ENCODE measurements at places on chromosomes 5 and 9.

- DNase-seq: no peak
Measured at GRCh38 chr9:99623780-99624364, 197.8 kb upstream of the NR4A3 start.

DNA sequence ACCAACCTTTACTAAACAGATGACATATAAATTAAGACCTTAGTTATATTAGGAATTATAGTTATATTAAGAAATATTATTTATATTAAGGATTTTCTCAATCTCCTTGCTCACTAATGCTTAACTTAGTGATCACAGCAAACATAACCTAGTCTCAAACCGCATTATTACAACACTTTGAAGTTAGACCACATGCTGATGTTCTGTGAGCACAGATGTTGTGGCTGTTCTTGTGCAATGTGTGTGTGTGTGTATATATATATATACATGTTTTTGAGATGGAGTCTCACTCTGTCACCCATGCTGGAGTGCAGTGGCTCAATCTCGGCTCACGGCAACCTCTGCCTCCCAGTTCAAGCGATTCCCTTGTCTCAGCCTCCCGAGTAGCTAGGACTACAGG, 20.5 kb downstream of the ELP1 start:
- DNase-seq: no peak

GRCh38 chr5:11261241-11261640, 500.2 kb upstream of the DAP start:
- no peak for DNase-seq

- no peak for DNase-seq
Measured at GRCh38 chr5:61167382-61167781, 5.1 kb upstream of the SMIM15 start.

- peak; percentile 70 for DNase-seq
Measured at GRCh38 chr9:128203707-128204551, 750 bp downstream of the DNM1 start.

- peak; percentile 48 for DNase-seq
Measured at GRCh38 chr9:113687680-113688371, 188.3 kb upstream of the ZNF618 start.

DNA sequence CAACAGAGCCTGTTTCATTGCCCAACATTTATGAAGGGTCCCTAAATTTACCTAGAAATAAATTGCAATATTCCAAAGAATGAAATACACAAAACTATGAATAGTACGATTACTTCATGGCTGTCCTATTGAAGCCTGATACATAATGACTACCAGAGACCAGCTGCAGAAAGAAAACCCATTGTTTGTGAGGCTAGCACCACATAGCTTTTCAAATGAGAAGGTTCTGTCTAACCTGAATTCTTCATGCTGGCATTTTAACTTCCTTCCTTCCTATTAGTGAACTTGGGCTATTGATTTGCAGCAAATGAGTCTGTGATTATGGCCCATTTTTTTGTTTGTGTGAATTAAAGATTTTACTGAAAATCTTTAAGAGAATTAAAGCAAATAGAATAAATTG, 47.3 kb downstream of the MEGF10 start:
- DNase-seq: no peak

DNA sequence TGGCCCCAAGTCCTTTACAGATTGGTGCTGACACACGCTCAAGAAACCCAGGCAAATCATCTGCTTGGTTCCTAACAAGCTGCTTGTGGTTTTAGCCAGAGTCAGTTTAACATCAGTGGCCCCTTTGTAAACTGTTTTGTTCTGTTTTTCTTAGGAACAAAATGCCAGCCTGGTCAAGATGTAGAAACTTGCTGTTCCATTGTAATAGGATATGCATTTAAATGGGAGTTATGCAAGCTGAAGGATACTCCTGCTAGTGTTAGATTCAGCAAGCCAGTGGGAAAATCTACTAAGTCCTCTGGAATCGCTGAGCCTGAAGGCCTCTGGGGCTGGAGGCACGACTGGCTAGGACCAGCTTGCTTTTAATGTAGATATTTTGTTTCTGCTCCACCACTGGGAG, 391.1 kb downstream of the TLE4 start:
- no peak for DNase-seq

DNA sequence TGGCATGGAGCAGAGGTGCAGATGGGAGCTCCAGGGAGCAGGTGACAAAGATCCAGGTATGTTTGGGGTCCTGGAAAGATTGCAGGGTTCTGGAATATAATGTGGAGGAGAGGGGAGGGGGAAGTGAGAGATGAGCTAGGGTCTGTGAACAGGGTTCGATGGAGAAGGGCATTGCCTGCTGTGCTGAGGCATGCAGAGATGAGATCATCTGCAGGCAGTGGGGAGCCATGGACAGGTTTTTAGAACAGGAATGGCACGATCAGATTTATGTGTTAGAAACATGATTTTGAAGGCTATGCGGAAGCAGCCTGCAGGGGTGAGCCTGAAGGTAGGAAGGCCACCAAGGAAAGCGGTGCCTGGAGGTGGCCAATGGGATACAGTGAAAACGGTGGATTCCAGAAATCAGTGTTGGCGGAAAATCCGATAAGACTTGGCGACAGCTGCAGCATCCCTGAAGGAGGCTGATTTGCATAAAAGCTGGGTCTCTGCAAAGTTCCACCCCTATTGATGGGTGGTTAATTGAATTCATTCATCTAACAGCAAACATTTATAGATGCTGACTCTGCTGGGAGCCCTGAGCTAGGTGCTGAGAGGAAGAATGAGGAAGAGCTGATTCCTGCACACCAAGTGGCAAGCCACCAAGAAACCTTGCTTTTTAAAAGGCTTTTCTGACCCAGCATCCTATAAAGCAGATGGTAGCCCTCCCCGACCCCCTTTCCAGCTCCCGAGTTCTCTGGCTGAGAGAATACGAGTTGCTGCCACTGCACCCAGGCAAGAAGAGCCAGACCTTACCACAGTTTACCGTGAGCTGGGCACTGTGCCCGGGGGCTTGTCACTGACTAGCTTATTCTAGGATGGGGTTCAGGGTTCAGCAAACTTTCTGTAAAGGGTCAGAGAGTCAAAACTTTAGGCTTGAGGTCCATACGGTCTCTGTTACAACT, 139.2 kb upstream of the SMIM23 start:
- DNase-seq: no peak

DNA sequence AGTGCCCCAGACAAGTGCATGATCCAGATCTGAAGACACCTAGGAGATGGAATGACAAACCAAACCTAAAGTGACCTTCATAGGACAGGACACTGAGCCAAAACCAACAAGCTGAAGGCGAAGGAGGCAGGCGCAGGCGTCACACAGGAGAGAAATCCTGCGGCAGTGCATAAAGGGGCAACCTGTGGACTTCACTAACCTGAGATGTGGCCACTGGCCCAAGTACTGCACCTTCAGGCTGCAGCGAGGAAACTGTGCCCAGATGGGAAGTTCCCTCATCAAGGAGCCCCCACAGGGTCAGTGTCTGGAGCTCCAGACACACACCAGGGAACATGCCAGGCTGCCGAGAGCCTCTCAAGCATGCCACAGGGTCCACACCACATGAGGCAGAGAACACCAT, 3.7 kb downstream of the IPPK start:
- DNase-seq: no peak

DNA sequence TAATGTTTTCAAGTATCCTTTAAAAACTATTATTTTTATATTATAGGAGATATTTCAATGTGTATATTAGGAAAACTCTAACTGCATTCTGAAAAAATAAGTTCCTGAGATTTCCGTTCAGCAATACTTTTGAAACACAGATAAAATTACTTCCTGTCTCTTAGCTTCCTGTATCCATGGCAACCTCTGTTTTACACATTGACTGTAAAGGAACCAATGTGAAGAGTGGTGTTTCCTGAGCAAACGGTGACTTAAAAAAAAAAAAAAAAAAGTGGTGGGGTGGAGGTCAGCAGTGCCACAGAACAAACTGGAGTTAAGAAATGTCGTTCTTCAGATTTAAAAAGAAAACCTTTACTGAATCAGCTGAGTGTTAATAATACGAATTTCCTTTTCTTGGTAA, at the start of gene LRRC70:
LRRC70 (plus strand) TSS at position 280 of the 400 bp plus-strand sequence. CDS start 620 bp downstream, outside the sequence.
- DNase-seq: no peak

GRCh38 chr9:93100276-93100636, 4.2 kb downstream of the CARD19 start:
- DNase-seq: no peak

GRCh38 chr5:64158827-64159226, 6.8 kb upstream of the RNF180 start:
- DNase-seq: no peak

DNA sequence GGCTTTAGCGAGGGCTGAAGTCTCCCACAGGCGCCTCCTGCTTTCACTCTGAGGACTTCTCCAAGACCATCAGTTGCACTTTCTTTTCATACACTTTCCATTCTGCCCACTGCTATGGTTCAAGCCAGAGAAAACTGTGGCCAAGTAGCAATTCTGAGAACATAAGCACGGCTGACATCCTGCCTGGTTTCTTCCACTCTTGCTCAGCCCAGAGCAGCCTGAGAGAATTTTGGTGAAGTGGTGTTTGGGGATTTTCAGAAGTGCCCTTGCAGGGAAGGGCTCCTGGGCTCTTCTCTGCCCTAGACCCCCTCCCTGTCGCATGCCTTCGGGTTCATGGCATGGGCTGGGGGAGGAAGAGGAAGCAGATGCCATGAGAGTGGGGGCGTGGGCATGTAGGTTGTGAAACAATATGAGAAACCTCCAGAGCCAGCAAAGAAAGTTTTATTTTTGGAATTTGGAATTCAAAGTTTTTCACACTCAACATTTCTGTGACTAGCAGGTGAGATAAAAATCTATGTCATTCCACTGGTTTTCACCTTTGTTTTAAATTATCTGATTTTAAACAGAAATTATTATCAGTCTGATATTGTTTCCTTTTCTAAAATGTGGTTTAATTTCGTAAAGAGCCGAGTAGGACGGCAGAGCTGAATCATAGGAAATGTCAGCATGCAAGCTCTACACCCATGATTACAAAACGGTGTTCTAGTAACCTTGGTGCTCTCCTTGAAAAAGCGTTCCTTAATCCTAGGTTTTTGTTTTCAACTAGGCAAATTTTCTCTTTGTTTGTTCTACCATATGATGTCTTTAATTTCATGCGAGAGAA, 27.8 kb upstream of the TNFSF8 start:
- no peak for DNase-seq

DNA sequence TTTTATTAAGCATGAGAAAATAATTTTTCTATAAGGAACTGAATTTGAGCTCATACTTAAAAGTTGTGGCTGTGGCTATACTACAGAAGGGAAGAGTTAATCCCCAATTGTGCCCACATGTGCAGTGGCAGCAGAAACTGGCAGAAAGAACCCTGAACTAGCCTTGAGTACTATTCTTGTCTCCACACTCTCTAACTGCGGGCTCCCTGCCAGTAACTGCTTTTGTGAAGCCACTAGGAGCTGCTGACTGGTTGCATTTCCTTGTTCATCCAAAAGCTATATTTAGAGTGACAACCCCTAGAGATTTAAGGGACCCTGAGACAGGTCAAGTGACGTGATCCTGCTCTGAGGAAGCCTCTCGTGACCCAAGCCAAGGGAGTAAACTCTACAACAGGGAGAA, 238.6 kb downstream of the ELAVL2 start:
- DNase-seq: peak; percentile 55

- no peak for DNase-seq
Measured at GRCh38 chr9:2255128-2255527, 240.0 kb downstream of the SMARCA2 start.

GRCh38 chr5:59128646-59129290, 545.9 kb downstream of the RAB3C start:
- DNase-seq: no peak

GRCh38 chr5:9421884-9422283, 124.0 kb downstream of the SEMA5A start:
- no peak for DNase-seq

- no peak for DNase-seq
Measured at GRCh38 chr9:116942593-116943061, 255.5 kb downstream of the TRIM32 start.

- DNase-seq: no peak
Measured at GRCh38 chr9:110807956-110808598, 139.5 kb downstream of the MUSK start.
